ENCODE measurements at places on chromosomes 2 and 18.

DNA sequence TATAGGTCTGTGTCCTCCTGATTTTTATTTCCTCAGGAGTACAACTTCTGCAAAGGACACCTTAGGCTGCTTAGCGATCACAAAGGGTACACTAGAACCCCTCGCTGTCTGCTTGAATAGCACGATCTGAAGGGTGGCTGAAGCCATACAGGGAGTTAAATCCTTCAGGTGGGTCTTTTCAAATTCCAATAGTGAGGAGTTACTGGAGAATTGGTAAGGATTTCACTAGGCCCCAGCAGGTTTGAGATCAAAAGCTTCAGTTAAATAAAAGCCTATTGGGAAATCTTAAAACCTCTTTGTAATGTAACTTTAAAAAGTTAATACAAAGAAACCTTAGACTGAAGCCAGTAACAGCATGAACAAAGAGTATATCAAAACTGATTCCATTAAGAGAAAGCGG, 613.1 kb downstream of the ZEB2 start:
- DNase-seq = no peak

GRCh38 chr2:143157418-143157817, 28.2 kb downstream of the ARHGAP15 start:
- no peak for DNase-seq

- no peak for DNase-seq
Observed at GRCh38 chr2:225008179-225008856, 34.0 kb downstream of the DOCK10 start.

DNA sequence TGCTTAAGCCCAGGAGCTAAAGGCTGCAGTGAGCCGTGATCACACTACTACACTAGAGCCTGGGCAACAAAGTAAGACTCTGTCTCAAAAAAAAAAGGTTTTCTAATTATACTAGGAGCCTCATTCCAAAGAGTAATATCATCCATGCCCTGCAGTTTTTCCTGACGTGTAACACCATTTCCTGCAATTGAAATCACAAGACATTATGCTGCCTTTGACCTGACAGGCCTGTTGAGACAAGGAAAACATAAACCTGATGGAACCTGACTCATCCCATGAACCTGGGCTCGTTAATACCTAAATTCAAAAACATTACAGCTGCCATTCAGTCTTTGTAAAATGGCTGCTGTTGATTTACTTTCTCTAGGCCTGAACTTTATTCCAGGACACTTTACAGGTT, 58.7 kb upstream of the PEX13 start:
- DNase-seq = no peak

DNA sequence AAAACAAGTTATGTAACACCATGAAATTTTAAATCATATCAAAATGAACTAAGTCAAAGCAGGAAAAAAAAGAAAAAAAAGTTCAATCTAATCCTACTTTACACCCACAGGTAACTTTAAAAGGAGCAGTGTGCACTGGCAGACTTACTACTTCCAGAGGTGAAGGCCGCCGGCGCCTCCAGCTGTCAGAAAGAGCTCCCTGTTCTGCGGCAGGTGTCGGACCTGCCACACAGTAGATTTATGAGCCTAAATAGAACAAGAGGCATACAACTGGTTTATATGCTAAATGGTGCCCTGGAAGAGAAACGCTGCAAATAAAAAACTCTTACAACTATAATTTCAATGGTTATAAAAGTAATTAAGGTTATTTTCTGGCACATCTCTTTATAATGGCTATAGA, 23.1 kb upstream of the PNO1 start:
- no peak for DNase-seq

- no peak for DNase-seq
Observed at GRCh38 chr2:97546711-97547110, 43.0 kb downstream of the ANKRD36B start.

DNA sequence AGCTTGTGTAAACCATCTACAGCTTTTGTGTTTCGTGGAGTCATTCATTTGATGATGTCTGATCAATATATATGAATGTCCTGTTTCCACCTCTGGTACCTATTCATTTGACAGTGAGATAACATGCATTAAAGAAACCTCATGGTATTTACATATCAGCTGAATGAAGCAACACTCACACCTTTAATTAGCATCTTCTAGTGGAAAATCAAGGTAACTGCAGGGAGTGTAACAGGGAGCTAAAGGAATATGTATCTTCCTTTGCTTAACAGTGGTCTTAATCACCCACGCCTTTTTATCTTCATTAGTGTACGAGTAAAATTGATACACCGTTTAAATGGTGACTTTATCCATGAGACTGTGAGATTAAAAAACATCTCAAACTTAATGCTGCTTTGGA, 15.6 kb downstream of the SLC39A10 start:
- DNase-seq = no peak

DNA sequence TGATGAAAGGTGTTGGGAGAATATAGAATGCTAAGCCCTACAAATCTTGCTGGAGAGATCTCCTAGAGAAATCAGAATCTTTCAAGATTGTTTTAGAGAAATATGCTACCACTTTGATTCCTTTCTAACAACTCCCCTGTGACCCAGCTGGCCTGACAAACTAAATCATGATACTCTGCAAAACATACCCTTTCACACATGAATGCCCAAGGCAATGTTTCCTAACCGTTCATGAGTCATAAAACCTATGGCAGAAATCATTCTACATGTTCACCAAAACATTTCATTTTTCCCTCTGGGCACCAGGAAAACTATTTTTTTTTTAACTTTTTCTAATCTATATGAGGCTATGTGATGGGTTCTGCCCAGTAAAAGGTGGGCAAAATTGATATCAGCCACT, 77.8 kb upstream of the SETBP1 start:
- no peak for DNase-seq

DNA sequence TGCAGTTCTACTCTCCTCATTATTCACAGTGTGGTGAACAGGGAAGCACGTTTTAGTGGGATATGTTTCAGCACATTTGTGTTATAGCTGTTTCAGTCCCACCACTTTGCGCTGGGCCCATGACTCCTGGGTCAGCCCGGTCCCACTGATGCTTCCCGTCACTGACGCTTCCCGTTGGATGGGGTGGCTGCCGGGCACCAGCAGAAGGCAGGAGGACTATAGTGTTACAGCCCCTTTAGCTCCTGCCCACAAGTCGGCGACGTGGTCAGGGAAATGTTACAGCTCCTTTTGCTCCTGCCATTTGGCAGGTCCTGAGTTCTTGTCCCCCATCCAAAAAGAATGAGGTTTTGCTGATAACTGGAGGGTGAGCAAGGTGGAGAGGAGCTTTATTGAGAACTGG, 732.2 kb downstream of the NR4A2 start:
- no peak for DNase-seq

DNA sequence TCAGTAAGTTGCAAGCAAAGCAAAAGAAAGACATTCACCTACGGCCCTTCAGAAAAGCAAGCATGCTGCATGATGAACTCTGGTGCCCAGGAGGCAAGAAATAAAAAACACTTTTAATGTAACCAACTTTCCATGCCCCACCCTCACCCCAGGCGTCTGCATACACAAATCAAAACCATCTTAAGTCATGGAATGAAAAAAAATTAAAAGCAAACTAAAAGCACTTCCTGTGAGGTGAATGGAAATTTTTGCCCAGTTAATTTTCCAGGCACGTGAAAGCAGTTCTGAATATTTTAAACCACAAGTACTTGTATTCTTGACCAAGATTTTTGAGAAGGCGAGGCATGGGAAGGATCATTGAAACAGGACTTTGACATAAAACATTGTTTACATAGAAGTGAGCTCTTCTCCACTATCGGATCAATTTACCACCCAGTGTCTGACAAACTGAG, 2.5 kb upstream of the ICOS start:
- DNase-seq = no peak

GRCh38 chr2:20225294-20226151, 593 bp upstream of the SDC1 start:
- DNase-seq = no peak

GRCh38 chr2:152348388-152348787, 13.4 kb downstream of the FMNL2 start:
- DNase-seq = no peak

GRCh38 chr2:211823886-211824479, 714.6 kb downstream of the ERBB4 start:
- DNase-seq = no peak

- DNase-seq = no peak
Observed at GRCh38 chr2:215841175-215841816, 172.1 kb downstream of the MREG start.

GRCh38 chr18:73563345-73563744, 584.3 kb downstream of the FBXO15 start:
- no peak for DNase-seq

Measured in stimulated activated CD8-positive, alpha-beta memory T cell treated with anti-CD3 and anti-CD28 coated beads, Interleukin-4, amount 100 ng/mL, for 1 hour (primary cell).